HAP-1 (cell line): ENCODE measurements at places on chromosomes 5 and 9.
A peak's percentile ranks its signal among the peaks of the same experiment; 100 is the strongest.

GRCh38 chr9:34413231-34413852, 36.6 kb upstream of the MYORG start:
- peak; percentile 20 for DNase-seq

DNA sequence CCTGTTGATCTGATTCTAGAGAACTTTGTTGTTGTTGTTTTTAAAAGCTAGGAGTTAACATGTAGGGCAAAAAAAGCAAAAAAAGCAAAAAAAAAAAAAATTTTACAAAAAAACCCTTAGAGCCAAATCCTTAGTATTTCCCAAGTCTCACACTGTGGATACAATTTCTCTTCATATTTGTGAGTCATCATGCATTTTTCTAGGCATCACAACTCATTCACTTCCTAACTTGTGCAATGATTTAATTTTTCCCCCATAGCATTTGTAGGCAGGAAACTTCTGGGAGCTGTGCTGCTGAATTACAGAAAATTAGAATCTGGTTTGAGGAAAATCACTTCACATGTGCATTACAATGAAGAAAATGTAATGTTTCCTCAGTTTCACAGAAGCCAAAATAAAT, 91.9 kb downstream of the MARCHF3 start:
- no peak for DNase-seq

GRCh38 chr5:101206534-101206933, 303.5 kb upstream of the ST8SIA4 start:
- DNase-seq, result no peak

DNA sequence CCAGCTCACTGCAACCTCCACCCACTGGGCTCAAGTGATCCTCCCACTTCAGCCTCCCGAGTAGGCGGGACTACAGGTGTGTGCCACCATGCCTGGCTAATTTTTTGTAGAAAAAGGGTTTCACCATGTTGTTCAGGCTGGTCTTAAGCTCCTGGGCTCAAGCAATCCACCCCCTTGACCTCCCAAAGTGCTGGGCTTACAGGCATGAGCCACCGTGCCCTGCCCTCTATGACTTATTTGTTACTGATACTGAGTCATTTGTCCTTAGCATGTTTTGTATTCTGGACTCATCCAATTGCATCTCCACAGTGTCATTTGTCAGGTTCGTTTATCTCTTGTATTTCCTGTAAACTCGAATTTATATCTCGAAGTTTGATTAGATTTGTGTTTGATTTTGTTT, 2.7 kb upstream of the ITK start:
- DNase-seq, result no peak

- no peak for DNase-seq
Measured at GRCh38 chr9:132069046-132069898, 10.4 kb downstream of the MED27 start.

GRCh38 chr5:82164977-82165713, 113.0 kb downstream of the RPS23 start:
- peak; percentile 9 for DNase-seq

DNA sequence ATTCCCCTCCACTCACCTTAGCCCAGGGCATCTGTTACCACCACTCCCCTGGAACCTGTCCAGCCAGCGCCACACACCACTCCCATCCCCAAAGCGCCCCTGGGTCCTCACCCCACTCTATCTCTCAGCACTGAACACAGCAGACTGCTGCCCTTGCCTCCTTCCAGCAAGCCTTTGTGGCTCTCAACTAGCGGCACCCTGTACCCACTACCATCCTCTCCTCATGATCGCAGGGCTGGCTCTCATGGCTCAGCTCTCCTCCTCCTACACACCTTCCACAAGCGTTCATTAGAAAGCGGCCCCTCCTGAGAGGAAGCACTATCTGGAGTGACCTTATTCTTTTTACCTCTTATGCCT, 13.3 kb upstream of the BASP1 start:
- no peak for DNase-seq

GRCh38 chr5:16486711-16487111, 21.1 kb upstream of the ZNF622 start:
- DNase-seq, result no peak

GRCh38 chr9:19137282-19137681, 10.0 kb upstream of the PLIN2 start:
- no peak for DNase-seq

DNA sequence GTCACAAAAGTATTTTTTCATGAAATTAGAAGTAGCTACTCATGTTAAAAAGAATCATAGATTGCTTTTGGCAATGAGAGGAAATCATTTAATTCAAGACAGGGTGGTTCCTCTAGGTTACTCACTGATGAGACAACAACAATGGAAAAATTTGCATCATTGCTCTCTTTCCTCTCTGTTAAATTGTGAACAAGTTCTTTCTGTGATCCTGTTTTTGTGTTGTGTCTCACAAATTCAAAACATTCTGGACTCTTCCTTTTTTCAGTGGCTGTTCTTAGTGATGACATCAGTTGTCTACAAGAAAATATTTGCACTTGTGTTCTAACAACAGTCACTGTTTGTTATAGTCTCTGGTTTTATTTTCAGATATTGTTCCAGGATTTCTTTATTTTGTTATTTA, 95.3 kb downstream of the XRCC4 start:
- DNase-seq, result no peak

DNA sequence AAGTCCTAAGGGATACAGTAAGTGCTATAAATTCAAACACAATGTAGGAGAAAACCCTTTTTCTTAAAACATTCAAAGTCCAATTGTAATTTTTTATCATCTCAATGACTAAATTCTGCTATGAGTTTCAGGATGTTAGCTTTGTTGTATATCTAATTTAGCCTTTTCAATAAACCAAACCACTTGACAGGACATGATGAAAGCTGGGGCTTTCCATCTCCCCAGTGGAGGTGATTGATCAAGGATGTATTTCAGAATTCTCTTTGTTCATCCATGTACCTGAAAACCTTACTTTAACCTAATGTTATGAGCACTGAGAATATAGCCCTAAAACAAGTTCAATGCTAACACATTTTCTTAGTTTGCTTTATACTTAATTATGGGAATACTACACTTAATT, 639.0 kb upstream of the ITGA1 start:
- no peak for DNase-seq

DNA sequence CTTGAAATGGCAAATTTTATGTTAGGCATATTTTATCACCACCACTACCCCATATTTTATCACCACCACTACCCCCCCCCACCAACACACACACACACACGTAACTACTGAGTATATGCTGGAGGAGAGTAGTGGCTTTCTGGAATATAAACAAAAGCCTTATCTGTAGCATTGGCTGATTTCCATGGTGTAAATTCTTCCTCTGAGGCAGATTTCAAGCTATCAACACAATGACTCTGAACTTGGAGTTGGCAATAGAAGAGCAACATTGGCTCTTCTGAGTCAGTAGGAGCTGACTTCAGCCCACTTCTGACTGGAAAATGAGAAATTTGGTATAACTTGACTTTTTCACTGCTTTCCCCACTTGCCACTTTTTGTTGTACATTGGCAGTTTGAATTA, 143.0 kb downstream of the CAVIN4 start:
- no peak for DNase-seq
